Brain (organoid and tissue), 16 donors: ENCODE measurements at places on chromosomes 13 and 19.
A peak's percentile ranks its signal among the peaks of the same experiment; 100 is the strongest.

GRCh38 chr13:39044536-39044935 lies 6.3 kb downstream of the NHLRC3 start:
- DNase-seq, result no peak

DNA sequence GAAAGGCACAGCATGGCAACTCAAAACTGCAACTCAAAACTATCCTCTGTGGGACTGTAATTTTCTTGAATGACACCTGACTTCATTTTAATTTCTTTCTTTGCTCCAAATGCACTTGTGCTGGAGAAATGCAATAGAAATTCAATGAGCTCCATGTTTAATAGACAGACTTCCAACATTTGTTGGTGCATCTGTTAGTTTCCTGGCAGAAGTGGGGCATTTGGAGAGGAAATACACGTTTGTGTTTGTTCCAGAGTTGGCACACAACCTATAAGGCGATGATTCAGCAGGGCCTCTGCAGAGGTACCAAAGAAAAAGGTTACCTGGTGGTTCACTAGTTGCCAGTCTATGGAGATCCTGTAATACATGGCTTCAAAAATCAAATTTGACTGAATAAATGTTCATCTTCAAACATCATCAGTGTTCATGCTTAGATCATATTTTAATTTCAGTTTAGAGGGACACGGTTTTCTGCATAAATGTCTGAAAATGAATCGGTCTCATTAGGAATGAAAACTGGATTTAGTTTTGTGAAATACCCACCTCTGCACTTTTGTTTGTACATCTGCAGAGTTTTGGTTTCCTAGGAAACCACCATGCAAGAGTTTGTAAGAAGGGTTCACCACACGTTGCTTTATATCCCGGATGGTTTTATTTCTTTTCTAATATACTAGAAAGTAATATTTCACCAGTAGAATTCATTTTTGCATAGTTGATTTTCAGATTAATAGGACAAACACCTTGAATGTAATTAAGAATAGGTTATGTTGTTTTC lies 21.8 kb upstream of the OBI1 start:
- DNase-seq, result peak; percentile 63

DNA sequence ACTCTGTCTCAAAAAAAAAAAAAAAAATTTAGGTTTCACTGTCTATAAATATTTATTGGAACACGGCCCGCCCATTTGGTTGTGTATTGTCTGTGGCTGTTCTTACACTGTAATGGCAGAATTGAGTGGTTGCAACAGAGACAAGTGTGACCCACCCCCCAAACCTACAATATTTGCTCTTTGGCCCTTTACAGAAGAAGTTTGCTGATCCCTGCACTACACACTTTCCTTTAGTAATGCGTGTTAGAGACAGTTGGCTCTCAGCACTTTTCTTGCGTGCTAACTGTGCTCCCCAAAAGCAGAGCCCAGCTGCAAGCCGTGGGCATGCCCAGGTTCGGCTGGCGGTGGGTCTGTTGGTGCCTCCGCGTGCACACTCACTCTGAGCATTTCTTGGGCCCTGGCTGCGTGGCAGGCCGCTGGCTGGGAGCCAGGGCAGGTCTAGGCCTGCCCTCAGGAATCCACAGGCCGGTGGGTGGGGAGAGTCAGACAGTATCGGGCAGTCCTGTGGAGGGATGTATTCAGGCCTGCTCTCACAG lies 72.6 kb downstream of the SIPA1L3 start:
- DNase-seq, result no peak

DNA sequence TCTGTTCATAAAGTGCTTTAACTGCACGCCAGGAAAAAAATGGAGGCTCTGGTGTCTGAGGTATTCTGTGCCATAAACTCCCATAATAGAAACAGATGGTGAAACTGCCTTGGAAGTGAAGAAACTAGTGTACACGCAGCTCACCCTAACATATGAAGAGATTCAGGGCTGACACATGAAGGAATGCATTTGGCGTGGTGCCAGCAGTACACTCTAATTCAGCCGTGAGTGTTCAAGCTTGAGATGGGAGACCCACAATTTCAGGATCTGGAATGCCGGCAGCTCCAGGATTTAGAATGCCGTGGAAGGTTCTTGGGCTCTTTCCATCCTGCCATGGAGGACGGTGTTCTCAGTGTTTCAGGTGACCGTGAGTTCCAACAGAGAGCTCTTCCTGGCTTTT lies 478.4 kb downstream of the TSHZ3 start:
- DNase-seq, result peak; percentile 99

DNA sequence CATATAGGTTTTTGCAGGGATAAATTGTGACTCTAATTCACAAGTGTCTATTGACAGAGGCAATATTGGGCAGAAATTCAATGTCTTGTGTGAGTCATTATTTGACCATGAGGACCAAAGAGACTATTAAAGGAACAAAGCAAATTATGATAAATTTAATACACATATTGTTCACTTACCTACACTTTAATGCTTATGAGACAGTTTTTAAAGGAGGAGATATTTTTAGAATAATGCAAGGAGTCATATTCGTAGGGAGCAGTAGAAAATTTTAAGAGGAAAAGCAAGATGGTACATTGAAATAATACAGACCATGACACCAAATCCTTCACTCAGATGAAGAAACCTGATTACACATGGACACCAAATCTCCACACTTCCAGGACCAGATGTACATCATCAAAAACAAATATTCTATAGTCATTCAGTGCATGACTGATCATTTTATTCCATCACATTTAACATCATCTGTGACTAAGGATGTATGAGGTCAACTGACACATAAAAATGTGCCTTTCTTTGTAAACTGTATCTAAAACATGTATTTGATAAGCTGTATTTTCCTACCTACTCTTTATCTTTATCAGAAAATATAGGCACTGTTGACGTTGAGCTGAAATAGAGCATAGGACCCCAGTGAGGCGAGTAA lies 4.2 kb upstream of the OR7A17 start:
- DNase-seq, result no peak

DNA sequence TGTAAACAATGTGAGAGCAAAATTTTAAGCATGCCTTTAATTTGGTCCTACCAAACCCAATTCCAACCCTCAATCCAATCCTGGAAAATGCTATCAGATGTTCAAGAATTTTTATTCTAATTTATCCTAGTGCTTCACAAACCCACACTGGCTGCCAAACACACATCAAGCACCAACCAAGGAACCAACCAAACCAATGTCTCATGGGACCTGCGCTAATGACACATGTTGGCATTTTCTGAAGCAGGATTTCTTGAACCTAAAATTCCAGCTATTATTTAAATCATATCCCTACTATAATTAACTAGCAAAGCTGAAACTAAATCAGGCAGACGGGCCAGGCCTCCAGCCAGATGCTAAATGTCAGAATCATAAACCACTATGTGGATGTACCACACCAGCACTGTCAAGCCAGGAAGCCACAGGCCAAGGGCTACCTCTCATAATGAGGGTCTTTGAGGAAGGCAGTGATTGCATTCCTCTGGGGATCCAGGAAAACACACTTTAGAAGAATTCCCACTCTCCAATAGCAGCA lies 5.8 kb downstream of the LATS2 start:
- no peak for DNase-seq

- DNase-seq, result no peak
Observed at GRCh38 chr13:75492389-75492788, 10.4 kb upstream of the TBC1D4 start.

DNA sequence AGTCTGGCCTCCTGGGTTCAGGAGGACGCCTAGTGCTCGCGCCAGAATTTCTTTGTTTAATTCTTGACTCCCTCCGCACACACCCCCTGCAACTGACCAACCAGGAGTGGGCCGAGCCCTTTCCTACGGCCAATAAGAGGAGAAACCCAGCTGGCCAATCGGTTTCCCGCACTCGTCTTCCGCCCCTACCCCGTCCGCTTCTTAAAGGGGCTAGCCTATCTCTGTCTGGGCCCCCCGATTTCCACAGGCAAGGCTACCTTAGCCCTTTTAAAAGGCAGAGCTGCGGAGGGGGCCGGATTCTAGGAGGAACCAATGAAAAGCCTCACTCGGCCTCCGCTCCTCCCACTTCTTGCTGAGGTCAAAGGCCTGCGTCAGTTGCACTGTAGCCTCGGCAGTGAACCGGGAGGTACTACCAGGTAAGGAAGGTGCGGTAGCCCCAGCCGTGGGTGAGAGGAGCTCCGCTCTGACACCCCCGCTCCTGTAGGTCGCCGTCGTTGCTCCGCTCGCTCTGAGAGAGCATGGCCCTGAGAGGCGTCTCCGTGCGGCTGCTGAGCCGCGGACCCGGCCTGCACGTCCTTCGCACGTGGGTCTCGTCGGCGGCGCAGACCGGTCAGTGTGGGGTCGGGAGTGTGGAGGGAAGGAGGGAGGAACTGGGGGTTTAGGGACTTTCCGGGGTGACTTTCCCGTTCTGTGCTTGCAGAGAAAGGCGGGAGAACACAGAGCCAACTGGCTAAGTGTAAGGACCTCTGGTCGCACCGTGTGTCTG lies at the start of gene GCDH:
TSS of gene GCDH (plus strand) at position 374 of the 766 bp plus-strand sequence. CDS start at position 519, 145 bp downstream.
- DNase-seq, result peak; percentile 99

GRCh38 chr19:38952395-38953165 lies 21.8 kb downstream of the MRPS12 start:
- no peak for DNase-seq

- no peak for DNase-seq
Observed at GRCh38 chr13:113853518-113854237, 10.2 kb downstream of the GAS6 start.

- DNase-seq, result peak; percentile 67
Observed at GRCh38 chr19:32339988-32340874, 5.2 kb upstream of the ZNF507 start.

GRCh38 chr19:2495130-2495641 lies 19.3 kb downstream of the GADD45B start:
- DNase-seq, result no peak

DNA sequence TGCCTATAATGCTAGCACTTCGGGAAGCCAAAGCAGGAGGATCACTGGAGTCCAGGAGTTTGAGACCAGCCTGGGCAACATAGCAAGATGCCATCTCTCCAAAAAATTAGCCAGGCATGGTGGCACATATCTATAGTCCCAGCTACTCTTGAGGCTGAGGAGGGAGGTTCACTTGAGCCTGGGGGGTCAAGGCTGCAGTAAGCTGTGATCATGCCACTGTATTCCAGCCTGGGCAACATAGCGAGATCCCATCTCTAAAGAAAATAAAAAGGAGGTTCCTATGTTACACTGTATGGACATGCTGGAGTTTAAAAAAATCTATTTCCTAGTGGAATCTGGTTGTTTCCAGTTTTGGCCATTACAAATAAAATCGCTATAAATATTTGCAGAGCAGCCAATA lies 2.6 kb downstream of the CAB39L start:
- no peak for DNase-seq

- DNase-seq, result no peak
Observed at GRCh38 chr19:33133438-33134031, 1.6 kb downstream of the WDR88 start.

DNA sequence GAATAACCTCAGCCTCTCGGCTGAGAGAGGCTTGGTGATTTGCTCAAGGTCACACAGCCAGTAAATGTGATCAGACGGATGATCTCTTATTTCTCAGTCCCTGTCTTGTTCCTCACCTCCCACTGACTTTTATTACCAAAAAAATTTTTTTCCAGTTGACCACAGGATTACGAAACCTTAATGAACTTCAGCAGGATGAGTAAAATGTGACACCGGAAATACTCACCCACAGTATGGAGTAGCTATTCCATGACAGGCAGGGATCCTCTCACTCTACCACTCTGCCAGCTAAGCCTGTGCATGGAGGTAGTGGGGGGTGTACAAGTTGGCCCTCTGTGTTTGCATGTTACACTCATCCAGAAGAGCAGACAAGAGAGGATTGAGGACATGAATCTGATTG lies 916.4 kb downstream of the UQCRFS1 start:
- no peak for DNase-seq

GRCh38 chr19:359653-359925 lies 15.0 kb upstream of the MIER2 start:
- no peak for DNase-seq

GRCh38 chr19:39167461-39168257 lies 29.1 kb upstream of the NCCRP1 start:
- DNase-seq, result peak; percentile 11

- DNase-seq, result no peak
Observed at GRCh38 chr19:31598730-31599238, 249.5 kb upstream of the TSHZ3 start.

DNA sequence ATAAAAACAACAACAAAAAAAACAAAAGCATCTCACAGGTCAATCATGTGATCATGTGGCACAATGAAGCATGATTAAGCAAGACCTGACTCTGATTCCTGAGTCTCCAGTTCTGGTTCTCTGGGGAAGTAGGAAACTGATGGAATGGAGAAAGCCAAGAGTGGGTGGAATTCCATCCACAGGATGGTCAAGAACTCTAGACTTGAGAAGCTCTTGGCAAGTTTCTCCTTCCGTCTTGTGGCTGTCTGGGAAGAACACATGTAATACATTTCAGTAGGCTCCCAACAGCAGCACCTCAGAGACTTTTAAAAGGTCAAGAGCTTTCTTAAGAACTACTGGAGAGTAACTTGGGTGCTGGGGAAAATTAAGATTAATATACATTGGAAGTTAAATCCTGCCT lies 78.6 kb upstream of the TSHZ3 start:
- DNase-seq, result no peak

- DNase-seq, result no peak
Observed at GRCh38 chr13:77437267-77437666, 98.2 kb upstream of the SCEL start.

- DNase-seq, result no peak
Observed at GRCh38 chr13:31328549-31329235, 128.9 kb downstream of the B3GLCT start.

GRCh38 chr13:44651724-44652123 lies 75.6 kb upstream of the TSC22D1 start:
- no peak for DNase-seq

- peak; percentile 93 for DNase-seq
Observed at GRCh38 chr19:48445256-48445605, 552 bp upstream of the GRWD1 start.

DNA sequence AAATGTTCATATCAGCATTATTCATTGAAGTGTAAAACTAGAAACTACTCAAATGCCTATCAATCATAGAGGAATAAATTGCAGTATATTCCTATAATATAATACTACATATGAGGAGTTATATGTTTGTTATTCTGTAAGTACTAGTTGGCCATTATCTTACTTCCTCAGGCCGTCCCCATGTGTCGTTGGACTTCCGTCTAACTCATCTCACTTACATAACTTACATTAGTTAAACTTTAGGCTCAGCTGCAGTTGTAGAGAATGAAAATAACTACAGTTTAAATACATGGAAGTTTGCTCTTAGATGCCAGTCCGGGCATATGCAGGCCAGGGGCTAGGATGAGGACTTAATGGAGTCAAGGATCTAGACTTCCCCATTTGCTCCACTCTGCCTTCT lies 8.6 kb upstream of the EPSTI1 start:
- DNase-seq, result no peak

GRCh38 chr13:30466358-30466714 lies 600 bp upstream of the HMGB1 start:
- peak; percentile 27 for DNase-seq

GRCh38 chr19:1113986-1114483 lies 10.2 kb downstream of the GPX4 start:
- DNase-seq, result no peak

GRCh38 chr13:107113387-107113786 lies 545.5 kb upstream of the ARGLU1 start:
- DNase-seq, result no peak

GRCh38 chr13:75263741-75264407 lies 218.1 kb downstream of the TBC1D4 start:
- no peak for DNase-seq
